ENCODE measurements at places on chromosomes 3 and 15.

DNA sequence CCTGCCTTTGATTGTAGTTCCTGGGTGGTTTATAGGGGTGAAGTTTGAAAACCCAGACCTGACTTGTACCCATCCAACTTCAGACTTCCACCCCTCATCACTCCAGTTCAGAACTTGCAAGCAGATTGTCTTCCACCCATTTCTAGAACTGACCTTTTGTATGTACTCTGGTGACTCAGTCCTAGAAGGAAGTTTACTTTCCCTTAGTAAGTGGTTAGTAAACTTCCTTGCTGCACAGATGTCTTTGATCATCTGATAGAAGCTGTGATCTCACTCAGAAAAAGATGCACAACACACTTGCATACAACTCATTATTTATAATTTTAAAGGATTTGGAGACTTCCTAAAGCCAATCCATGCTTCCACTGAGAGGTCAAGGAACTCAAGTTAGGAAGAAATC is 368.0 kb downstream of the MFSD1 start:
- no peak for DNase-seq

- DNase-seq: no peak
These were observed 13.4 kb upstream of the GHSR start for GRCh38 chr3:172461530-172462138.

DNA sequence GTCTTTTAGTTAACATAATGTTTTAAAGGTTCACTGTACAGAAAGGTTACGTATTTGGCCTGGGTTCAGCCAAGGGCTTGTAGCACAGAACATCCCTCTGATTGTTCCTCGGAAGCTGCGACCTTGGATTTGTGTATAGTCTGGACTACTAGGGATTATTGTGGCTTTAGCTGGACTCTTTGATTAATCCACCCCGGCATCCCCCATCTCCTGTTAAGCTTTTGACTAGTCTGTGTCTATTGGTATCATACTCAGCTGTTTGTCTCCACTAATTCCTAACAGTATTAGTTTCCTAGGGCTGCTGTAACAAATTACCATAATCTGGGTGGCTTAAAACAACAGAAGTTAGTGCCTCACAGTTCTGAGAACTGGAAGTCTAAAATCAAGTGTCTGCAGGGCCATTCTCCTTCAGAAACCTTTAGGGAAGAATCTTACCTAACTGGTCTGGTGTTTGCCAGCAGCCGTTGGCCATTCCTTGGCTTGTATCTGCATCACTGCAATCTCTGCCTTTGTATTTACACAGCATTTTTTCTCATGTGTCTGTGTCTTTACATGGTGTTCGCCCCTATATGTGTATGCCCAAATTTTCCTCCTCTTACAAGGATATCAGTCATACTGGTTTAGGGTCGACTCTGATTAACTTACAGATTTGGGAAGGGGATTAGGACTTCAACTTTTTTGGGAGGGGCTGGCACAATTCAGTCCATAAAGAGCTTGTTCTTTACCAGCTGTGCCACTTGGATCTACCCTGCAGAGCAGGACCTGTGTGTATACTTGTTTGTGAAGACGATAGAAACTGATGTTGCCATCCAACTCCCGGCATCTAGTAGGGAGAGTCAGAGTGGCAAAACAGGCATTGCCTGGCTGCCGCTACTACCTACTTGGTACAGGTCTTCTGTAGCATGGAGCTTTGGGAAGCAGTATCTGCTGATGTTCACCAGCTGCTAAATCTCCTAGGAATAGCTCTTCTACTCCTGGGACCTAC is 117.8 kb downstream of the UBE2E2 start:
- no peak for DNase-seq

DNA sequence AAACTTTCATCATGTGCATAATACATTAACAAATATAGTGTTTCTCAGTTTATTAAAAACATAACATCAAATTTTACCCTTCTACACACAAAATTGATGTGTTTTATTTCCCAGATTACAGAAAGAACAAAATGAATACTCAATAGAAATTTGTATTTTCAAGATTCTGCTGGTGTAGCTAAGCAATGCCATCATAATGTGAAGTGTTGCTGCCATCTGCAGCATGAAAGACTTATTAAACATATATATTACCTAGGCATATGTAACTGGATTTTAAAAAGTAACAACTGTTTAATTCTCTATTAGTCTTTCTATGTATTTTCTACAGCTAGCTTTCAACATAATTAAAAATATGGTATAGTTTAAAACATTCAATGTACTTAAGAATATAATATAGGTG is 27.5 kb downstream of the PLSCR5 start:
- DNase-seq: no peak

DNA sequence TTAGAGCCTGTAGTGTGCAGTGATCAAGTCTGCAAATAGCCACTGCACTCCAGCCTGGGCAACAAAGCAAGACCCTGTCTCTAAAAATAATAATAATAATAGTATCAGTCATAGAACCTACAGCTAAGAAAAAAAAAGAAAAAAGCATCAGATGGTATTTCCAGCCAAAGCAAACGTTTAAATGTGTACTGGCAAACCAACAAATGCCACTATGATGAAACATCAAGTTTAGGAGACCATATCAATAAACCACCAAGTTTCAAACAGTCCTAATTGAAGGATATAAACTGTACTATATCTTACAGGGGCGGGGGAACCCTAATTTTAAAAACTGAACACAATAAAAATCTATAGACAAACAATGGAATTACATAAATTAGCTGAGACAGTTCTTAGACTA is 6.4 kb downstream of the UBP1 start:
- DNase-seq: no peak

GRCh38 chr3:69094467-69095205 is 9.9 kb downstream of the ARL6IP5 start:
- DNase-seq: no peak

DNA sequence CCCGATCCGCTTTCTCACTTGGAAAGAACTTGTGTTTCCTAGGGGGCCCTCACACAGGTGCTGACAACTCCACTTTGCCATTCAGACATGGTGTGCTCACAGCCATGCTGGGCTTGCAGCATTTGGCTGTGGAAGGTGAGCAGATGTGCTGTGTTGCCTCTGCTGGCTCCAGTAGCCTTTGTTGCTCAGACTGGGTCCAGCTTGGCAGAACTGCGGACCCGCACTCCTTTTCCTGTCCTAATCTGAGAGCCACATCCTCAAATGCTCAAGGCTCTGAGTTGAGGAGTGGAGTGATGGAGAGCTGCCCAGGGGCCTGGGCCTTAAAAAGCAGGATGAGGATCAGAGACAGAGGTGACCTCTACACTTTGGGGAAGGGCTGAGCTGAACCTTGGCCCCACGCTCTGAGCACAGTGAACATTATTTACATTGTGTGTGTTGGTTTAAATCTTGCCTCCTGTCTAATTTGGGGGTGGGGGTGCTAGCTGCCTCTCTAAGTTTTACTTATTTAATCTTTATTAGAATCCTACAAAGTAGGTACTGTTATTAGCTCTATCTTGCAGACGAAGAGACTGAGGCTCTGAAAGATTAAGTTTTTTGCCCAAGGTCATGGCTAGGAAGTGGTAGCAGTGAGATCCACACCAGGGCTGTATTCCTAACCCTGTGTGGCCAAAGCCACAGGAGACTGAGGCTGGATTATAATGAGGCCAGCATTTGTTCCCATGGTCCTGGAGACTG is 17.2 kb downstream of the ACOX2 start:
- no peak for DNase-seq
